ENCODE measurements at places on chromosomes 7 and 10.
A peak's percentile ranks its signal among the peaks of the same experiment; 100 is the strongest.

DNA sequence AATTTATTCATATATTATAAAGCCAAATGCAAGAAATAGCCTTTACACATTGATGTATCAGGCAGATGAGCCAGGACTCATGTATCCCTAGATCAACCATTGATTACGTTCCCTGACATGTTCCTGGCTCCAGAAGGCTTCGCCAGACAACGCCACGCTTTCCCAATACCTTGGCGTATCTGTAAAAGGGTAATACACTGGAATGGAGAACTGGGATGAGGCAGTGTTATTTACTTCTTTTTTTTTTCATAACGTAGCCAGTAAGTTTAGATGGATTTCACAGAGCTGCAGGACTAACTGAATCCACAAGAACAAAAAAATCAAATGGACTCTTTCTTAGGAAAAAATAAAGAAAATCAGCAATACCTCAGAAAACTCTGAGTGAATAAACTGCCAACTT, 588.1 kb upstream of the SEMA3D start:
- no peak for DNase-seq

GRCh38 chr7:150857276-150858055, 5.1 kb downstream of the AOC1 start:
- DNase-seq = no peak

DNA sequence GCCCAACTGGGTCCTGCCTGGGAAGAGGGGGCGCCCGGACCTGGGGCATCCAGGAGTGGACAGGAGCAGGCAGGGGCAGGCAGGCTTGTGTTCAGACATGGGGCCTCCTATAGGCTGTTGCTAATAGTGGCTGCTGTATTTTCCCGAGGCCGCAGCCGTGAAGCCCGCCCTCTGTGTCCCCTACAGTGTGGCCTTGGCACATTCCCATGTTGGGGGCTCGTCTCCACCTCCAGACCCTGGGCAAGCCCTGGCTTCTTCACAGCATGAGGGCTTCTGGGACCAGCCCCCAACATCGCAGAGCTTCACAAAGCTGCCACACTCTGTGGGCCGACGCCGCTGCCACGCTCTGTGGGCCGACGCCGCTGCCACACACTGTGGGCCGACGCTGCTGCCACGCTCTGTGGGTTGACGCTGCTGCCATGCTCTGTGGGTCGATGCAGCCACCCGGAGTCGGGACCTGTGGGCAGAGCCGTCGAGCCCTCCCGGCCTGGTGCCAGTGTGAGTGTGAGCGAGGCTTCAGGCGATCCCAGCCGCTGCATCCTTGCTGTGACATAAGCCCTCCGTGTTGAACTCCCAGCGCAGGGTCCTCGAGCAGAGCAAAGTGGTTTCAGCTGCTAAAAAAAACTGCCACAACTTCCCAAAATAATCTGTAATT, 109.0 kb downstream of the INPP5A start:
- no peak for DNase-seq

DNA sequence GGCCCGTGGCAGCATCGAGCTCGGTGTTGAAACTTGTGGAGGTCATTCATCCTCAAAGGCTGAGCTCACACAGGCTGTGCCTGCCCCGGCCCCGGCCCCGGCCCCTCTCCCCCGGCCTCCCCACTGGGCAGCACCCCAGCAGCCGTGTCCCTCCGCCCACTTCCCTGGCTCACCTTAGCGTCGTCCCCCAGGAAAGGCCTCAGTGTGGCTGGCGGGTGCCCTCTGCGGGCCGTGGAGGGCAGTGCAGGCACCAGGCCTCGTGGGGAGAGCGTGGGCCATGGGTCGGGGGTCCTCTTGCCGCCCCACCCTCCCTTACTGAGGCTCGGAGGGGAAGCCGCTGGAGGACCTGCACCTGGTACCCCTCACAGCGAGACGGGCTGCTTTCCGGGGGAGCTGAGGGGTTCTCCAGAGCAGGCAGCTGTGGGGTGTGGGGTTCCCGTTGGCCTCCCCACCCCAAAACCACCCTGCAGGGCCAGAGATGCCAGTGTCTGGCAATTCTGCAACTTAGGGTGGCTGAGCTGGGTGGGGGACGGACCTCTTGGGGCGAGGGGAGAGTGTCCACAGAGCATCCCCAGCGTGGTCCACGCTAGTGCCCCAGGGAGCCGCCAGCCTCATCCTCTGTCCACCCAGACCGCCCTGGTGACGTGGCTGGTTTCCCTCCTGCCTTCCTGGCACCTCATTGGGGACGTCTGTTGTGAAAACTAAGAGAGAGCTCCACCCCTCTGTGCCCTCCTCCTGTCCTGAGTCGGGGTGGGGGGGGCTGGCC, 44.2 kb upstream of the DPYSL4 start:
- DNase-seq = peak; percentile 60

GRCh38 chr10:53223851-53224250, 451.3 kb upstream of the MBL2 start:
- peak; percentile 36 for DNase-seq

GRCh38 chr10:87915989-87916388, 52.6 kb downstream of the PTEN start:
- no peak for DNase-seq

DNA sequence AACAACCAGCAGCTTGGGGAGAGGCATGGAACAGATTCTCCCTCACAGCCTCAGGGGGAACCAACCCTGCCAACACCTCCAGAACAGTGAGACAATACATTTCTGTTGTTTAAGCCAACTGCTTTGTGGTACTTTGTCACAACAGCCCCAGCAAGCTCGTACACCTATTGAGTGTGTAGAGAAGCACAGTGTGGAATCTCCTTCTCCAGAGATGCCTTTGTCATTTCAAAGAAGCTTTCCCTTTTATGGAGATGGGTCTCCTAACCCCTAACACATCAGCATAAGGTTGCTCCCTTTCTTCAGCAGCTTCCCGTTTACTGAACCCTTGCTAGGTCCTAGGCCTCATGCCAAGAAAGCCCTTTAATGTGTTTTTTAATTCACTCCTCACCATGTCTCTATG, 60.7 kb upstream of the AGK start:
- peak; percentile 18 for DNase-seq

- DNase-seq = no peak
These were observed 37.6 kb downstream of the RPS24 start for GRCh38 chr10:78071140-78071856.

DNA sequence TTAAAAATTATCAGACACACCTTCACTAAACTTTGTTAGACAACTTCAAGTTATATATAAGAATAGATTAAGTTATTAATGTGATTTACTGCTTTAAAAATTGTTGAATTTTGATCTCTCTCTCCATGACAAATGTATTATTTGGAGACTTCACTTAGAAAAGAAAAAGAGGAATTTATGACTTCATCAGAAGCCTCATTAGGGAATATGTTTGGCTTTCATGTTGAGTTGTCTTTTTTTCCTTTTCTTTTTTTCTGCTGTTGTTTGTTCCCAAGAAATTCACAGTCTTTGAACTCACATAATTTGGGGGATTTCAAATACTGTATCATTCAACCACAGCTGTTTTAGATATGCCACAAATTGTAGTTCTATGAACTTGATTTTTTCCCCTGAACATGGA, 149.5 kb downstream of the PPP1R9A start:
- DNase-seq = no peak

- DNase-seq = no peak
These were observed 80.3 kb upstream of the MTPN start for GRCh38 chr7:136057509-136057908.

DNA sequence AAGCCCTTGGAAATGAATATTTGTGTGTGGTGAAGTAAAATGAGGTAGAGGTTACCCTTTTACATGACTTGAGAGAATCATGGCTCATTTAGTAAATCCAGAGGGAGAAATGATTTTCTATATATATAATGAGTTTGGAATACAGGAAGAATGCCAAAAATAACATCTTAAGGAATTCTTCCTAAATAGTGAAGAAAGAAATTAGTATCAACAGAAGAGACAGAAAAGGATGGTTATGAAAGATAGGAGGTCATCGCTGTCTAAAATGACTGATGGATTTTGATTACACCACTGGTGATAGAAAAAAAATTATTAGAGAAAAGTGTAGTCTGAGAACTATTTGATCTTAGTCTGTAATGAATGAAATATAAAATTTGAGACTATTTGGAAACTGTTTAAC, 283.0 kb downstream of the ADK start:
- no peak for DNase-seq

DNA sequence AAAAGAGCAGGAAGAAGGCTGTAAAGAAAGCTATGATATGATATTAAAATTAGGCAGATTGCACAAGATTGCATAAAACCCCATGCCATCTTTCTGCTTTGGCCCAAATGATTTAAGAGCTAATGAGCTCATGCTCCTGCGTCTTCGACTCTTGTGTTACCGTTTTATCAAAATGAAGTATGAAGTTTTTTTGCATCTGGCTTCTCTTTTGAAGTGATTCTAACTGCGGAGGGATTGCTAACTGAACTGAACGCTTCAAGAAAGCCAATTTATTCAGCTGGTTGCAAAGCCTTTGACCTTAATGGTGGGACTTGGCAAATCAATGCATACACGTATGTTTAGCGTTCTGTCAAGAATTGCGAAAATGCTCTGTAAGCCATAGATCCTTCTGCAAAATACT, 282.9 kb downstream of the TWIST1 start:
- no peak for DNase-seq

DNA sequence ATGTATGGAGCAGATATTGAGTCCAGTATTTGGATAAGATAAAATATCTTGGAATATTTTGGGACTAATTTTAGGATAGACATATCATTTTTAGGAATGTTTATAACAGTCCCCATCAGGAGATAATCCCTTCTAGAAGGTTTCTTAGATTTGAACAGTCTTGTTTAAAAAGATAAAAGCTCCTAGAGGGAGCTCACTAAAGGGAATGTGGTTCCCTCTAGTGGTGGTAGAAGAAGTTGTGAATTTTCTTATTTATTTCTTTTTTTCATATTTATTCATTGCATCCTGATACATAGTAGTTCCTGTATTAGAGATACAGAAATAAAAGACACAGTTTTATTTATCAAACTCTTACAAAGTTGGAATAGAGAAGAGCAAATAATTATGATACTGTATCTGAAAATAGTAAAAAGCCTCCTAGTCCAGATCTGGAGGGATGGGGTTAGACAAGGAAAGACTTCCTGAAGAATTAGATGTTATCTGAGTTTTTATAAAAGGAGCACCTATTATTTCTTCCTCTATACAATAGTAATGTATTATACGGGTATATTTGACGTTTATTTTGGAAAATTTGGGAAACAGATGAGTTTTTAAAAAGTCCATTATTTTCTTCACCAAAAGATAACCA, 24.5 kb upstream of the KLF14 start:
- peak; percentile 68 for DNase-seq

DNA sequence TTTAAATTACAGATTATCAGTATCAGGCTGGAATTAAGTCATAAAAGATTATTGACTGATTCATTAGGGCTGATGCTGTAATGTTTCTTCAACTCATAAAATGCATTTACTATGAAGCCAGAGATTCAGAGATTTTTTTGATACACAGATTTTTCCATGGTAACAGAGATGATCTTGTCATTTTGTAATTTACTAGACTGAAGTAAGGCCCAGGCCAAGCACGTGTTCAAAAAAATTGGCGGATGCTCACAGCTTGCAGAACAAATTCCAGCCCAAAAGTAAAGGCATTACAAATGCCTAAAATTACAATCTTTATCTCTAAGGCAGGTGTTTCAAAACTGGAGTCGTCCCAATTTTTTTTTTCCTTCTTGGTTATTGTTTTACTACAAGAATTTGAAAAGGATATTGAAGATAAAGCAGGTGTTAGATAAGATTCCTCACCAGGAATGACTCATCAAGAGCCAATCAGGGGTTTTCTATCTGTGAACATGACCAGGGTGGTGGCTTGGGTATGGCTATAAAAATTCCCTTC, 78.4 kb upstream of the MEOX2 start:
- DNase-seq = no peak

GRCh38 chr7:148963583-148964482, 64.5 kb downstream of the PDIA4 start:
- peak; percentile 50 for DNase-seq
